ENCODE measurements at places on chromosomes 16 and 17. TPM values are rescaled to one million over a fixed set of nuclear protein-coding genes. Genes with fewer than 3 reads are reported as not detected.

GRCh38 chr16:10765772-10766171, 22.1 kb downstream of the NUBP1 start:
- DNase-seq, result no peak

DNA sequence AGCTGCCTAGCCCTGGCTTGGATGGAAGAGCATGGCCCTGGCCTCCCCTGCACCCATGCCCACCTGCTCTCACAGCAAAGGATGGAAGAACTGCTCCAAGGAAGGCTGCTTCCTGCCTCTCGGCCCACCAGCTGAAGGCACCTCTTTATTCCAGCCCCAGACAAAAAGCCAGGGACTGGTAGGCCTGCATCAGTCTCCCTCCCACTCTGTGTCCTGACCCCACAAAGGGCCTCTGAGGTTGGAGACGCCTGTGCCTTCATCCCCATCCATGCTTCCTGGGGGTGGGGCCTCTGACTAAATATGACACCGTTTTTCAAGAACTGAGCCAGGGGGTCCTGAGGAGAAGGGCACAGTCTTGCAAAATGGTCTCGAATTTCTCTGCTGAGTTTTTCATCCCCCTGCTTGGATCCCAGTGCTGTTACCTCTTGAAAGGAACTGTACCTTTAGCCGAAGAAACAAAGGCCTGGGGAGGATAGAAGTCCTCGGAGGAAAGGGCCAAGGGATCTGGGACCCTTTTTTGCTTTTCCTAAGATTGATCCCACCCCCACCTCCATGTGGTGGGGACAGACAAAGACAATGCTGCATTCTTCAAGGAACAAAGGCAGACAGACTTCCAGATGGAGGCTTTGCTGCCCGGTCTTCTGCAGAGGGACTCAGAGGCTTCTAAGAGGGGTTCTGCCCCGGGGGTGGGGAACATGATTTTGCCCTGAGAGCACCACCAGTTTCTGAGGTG, 5.2 kb downstream of the C17orf50 start:
- DNase-seq, result no peak

DNA sequence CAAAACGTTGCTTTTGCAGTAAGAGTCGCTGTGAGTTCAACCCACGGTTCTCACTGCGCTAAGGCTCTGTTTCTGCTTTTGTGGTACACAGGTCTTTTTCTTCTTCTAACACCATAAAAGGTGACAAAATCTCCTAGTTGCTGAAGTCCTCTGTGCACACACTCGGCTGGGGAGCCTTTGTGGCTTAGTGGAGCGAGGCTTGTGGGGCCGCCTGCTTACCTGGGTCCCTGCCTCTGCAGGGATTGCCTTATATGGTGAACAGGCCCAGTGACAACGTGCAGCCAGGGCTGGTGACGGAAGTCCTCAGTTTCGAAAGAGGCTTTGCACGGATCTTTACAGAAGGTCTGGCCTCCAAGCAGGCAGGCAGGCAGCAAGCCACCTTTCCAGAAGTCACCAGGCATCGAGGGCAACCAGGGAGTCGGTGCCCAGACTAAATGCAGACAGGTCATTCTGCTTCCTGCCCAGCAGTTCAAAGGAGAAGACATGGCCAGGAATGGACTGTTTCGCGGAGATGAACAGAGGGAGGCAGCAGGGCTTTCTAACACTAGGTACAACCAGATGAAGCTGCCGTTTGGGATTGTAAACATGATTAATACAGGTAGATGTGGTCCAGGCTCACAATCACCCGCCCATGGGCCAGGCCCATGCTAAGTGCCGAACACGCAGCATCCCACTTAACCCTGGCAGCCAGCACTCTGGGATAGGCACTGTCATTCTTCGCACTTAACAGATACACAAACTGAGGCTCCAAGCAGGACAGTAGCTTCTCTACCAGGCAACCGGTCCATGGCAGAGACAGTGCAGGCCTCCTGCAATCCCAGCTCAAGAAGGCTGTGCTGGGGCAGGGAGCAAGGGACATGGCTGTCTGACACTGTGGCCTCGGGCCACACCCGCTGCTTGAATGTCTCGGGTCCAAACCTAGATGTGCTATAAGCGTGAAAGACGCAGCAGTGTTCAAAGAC, 10.7 kb upstream of the MEAK7 start:
- DNase-seq, result peak; percentile 96

DNA sequence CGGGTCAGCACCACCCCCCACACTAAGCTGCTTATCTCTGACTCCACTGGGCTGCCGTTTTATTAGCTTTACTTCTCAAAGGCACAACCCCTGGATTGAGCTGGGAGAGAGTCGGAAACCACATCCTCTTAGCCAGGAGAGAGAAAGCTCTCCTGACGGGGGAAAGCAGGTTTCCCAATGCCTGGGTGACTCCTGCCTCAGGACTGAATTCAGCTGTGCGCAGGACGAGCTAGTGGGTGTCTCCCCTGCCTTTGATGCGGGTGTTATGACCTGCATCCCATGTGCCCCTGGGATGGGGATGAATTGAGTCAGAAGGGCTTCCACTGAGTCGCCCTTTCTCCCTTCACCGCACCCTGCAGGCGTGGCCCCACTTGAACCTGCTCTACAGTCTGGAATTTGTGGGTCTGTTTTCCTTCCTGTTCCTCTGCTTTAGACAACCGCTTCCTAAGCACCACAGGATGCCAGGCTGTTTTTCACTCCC, 819.2 kb upstream of the EEF2KMT start:
- DNase-seq, result no peak

GRCh38 chr17:2011411-2012371, 13.4 kb downstream of the RTN4RL1 start:
- DNase-seq, result no peak

GRCh38 chr17:40720899-40721298, 17.3 kb upstream of the KRT24 start:
- DNase-seq, result no peak

- DNase-seq, result peak; percentile 78
These were observed 1.4 kb downstream of the SYNRG start for GRCh38 chr17:37607637-37608331.

- DNase-seq, result no peak
These were observed 67.3 kb downstream of the MYH10 start for GRCh38 chr17:8563024-8563776.

GRCh38 chr17:32880671-32881453, 3.9 kb upstream of the MYO1D start:
- DNase-seq, result no peak

DNA sequence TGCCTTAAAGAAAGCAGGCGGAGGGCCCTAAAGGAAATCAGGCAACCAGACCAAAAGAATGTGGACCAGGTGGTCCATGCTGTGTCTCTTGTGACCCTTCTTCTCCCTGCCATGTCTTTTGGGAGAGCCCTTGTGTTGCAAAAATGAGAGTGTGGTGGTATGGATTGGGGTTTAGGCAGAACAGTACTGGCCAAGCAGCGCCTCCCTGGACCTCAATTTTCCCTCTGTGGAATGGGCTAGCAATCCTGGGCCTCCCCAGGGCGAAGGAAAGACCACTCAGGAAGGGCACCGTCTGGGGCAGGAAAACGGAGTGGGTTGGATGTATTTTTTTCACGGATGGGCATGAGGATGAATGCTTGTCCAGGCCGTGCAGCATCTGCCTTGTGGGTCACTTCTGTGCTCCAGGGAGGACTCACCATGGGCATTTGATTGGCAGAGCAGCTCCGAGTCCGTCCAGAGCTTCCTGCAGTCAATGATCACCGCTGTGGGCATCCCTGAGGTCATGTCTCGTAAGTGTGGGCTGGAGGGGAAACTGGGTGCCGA, 7.6 kb upstream of the NLRC5 start:
- no peak for DNase-seq

DNA sequence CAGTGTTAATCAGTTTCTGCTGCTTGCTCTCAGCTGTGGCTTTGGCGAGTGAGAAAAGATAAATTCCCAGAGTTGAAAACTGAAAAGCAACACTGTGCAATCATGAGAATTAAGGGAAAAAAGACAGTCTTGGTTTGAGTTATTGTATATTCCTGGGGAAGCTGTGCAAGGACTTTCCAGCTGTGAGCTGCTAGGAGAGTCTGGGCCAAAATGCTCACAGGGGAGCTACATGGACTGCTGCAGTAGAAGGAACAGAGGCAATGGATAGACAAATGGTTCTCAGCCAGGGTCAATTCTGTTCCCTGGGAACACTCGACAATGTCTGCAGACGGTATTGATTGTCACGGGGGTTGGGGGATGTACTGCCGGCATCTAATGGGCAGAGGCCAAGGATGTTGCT, 102.0 kb upstream of the ADAMTS18 start:
- no peak for DNase-seq

GRCh38 chr17:39141915-39142664, 9.3 kb downstream of the PLXDC1 start:
- DNase-seq, result no peak

DNA sequence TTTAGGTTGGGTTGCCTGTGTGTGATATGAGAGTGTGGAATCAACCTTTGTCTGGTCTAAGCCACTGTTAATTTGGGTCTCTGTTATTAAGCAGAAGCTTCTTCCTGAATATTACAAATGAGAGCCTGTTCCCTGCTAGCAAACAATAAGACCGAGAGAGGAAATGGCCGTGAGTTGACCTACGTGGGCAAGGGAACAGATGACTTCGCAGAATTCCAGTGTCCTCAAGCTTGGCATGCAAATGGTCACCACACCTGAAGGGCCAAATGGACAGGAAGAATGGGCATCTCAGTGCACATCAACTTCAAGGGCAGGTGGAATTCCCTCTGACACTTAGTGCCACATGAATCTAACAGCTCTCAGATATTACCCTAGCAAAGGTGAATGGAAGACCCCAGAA, 250.8 kb upstream of the FOXF1 start:
- peak; percentile 20 for DNase-seq

HOXB1 gene
- total RNA-seq, result not detected

GRCh38 chr17:78325076-78325687, 34.7 kb downstream of the SOCS3 start:
- DNase-seq, result no peak

KCTD13 gene
- 51.4 TPM for total RNA-seq

KREMEN2 gene
- 0.28 TPM for total RNA-seq

DNA sequence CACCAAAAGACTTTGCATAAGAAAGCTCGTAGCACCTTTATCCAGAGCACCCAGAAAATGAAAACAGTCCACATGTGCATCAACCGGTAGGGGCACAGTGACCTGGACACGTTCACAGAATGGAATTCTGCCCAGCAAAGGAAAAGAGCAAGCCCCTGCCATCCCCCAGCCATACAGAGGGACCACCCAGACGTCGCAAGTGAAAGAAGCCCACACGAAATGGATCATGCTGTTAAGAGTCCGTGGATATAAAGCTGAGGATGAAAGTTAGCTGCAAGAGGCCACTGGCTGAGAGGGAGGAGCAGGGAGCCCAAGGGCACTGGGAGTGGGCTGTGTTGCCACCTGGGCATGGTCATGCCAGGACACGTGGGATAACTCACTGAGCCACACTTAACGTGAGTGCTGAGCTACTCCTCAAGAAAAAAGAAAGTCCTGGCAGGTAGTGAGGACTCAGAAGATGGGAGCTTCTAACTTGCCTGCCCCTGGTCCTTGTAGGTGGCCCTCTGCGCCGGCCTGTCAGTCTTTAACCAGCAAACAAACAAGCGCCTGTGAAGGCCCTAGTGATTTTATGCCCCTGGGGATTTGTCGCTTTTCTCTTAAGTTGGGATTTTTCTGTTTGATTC, 190.7 kb downstream of the C16orf95 start:
- no peak for DNase-seq

GAS2L2 gene
- not detected for total RNA-seq

CCR7 gene
- total RNA-seq, result 220 TPM

GRCh38 chr17:69692171-69692570, 277.7 kb downstream of the MAP2K6 start:
- no peak for DNase-seq

GRCh38 chr17:79027925-79028491, 4.0 kb downstream of the C1QTNF1 start:
- DNase-seq, result no peak

GRCh38 chr17:80845069-80845862, 146.4 kb upstream of the CHMP6 start:
- no peak for DNase-seq

DNA sequence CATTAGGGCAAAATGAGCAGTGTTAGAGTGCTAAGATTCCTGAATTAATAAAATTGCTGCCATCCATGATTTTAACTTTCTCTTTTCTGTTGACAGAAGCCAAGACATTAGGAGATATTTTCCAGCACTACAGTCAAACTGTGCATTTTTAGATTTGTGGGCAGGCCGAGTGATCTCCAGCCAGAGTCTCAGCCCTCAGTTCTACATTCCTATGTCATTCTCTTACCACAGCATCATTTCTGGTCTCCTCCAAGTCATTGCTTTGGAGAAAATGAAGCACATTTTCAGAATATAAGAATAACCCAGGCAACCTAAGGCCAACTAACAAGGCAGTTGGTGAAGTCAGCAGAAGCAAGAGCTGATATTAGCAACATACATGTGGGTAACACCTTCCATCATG, 74.6 kb upstream of the NUDT7 start:
- DNase-seq, result no peak

GRCh38 chr16:57152096-57153093, 33.4 kb downstream of the PSME3IP1 start:
- DNase-seq, result no peak

DNA sequence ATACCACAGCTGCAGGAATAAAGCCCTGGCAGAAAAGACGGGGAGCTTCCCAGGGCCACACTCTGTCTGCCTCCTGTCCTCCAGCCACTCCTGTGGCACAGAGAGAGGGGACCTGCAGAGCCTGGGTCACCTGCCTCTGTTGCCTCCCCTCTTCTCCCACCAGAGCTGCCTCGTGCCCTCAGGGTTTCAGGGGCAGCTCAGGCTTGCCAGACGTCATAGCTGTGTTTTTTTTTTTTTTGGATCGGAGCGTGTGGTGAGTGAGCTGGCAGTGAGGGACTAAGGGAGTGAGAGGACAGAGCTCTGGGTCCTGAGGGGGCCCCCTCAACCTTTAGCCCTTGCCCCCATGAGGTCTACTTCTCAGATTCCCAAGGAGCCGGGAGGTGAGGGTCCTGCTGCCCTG, 2.1 kb downstream of the PIK3R6 start:
- no peak for DNase-seq

DNA sequence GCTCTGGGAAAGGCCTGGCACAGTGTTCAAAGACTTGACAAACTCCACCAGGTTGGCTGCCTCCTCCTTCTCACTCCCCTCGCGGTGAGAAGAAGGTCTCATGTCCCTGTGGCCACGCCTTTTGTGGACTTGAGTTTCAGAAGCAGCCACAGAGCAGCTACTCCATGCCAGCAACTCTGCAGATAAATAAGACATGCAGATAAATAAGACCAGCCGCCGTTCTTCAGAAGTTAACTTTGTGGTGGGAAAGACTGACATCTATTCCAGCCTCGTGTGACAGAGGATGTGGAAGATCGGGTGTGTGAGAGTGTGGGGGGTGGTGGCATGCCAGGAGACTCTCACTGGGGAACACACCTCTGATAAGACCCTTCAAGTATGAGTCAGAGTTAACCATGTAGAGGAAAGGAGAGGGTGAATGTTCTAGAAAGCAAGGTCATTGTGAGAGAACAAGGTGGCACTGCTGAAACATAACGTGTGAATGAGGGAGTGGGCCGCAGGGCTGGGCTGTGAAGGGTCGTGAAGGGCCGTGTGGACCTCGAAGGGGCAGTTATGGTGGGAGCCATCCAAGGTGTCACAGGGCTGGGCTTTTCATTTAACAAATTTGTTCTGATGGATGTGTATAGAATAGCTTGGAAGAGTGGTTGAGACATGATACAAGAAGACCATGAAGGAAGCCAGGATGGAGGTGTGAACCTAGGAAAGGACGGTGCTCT, 830 bp downstream of the SPACA3 start:
- no peak for DNase-seq

- DNase-seq, result no peak
These were observed 150.1 kb upstream of the SDK2 start for GRCh38 chr17:73794336-73794735.

All from activated CD4-positive, alpha-beta T cell treated with anti-CD3 and anti-CD28 coated beads, Interleukin-2, amount 10 ng/mL, durations not matched to agents 24 days and 14 days (primary cell).